LNCaP clone FGC (cell line): ENCODE measurements at places on chromosomes 13 and 19.
A peak's percentile ranks its signal among the peaks of the same experiment; 100 is the strongest.

DNA sequence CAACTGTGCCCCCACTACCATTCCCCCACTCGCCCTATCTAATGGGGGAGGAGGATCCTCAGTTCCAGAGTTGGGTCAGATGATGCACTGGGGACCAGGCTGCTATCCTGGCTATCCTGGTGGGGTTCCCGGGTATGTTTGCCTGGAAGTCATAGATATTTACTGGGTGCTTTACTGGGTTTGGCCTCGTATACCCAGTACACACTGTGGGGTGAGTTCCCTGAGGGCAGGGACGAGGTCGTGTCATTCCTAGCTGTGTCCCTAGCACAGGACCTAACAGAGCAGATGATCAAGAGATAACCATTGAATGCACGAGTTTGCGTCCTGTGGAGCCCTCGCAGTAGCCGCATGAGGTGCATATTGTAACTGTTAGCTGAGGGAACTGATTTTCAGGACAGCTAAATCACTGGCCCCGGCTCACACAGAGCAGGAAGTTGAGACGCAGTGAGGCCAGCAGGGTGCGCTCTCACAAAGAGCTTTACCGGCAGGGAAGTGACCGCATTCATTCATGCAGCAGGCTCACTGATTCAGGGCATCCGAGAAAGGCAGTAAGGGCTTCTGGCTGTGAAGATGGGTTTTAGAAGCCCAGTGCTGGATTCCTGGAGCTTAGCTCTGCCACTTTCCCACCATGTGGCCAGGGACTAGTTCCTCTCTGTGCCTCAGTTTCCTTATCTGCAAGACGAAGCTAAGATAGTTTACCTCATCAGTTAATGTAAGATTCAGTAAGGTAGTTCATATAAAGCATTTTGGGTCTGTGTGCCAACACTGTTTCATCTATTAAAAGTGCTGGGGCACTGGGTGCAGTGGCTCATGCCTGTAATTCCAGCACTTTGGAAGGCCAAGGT, 6.0 kb downstream of the RUVBL2 start:
- DNase-seq = no peak

DNA sequence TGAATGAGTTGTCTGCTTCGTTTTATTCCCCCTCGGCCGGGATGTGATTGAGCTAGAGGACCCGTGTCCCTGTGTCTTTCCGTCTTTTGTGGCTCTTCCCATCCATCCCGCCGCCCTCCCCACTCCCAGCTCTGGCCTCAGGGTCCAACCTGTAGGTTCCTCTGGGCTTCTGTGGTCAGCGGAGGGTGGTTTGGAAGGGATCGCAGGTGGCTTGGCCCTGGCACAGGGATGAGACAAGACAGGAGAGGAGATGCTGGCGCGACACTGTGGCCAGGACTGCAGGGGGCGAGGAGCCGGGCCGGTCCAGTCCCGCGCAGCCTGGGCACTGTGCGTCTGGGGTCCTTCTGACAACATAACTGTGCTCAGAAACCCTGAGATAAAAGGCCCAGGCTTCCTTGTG, 2.0 kb downstream of the EVI5L start:
- DNase-seq = no peak

DNA sequence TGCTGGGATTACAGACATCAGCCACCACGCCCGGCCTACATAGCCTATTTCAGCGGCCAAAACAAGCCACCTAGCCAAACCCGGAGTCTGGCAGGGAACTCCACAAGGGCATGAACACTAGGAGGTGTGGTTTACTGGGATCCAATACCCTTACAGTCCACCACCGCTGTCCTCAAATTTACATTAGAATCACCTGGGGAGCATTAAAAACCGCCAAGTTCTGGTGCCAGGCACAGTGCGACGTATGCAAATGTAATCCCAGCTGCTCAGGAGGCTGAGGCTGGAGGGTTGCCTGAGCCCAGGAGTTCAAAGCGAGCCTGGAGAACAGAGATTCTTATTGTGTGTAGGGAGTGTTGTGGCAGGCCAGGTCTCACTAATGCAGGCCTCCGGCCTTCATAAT, 4.2 kb upstream of the AP1M1 start:
- DNase-seq = no peak

DNA sequence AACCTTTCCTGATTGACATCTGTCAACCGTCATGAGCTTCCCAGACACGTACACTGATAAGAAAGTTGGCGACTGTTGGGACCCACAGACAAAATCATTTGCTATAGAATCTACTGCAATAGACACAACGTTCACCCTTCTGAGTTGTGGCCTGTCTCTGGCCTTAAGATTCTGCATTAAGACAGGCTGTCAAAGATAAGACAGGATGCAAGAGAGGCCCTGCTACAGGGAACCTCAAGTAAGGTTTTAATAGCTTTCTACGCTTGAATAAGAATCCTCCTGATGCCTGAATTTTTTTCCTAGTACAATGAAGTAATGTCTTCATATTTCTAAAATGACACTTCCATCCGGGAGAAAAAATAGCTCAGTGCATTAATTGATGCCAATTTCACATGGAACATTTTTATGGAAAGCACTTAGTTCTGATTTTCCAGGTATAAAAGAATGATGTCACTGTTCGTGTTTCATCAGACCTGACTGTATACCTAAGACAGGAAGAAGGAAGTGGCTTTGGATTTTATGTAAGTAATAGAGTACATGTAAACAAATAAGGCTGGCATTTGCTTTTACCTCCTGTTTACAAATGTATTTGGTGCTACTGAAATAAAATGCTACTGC, 275.2 kb upstream of the GPC6 start:
- peak; percentile 79 for DNase-seq

GRCh38 chr19:55902080-55902751, 29.9 kb downstream of the NLRP13 start:
- DNase-seq = no peak

GRCh38 chr13:93270769-93271742, 44.4 kb downstream of the GPC6 start:
- no peak for DNase-seq

DNA sequence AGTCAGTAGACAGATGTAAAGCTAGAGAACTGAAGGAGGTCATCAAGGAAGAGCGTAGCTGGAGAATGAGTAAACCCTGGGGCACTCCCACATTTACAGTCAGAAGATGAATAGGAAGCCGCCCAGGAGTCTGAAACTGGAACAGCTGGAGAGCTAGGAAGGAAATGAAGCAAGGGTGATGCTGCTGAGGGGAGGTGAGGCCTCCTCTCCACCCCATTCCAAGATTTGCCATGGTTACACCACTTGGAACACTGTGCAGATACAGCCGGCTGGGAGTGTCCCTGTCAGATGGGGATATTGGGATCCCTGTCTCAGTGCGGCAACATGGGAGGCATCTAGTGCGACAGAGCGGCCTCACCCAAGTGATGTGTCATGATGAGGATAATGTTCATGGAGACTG, 51.8 kb upstream of the GPI start:
- no peak for DNase-seq
